ENCODE measurements at places on chromosomes 13 and 19.

GRCh38 chr13:94859278-94859691 lies 146.9 kb upstream of the SOX21 start:
- peak; percentile 64 for DNase-seq

GRCh38 chr13:69999875-70000274 lies 107.8 kb upstream of the ATXN8OS start:
- DNase-seq = no peak

DNA sequence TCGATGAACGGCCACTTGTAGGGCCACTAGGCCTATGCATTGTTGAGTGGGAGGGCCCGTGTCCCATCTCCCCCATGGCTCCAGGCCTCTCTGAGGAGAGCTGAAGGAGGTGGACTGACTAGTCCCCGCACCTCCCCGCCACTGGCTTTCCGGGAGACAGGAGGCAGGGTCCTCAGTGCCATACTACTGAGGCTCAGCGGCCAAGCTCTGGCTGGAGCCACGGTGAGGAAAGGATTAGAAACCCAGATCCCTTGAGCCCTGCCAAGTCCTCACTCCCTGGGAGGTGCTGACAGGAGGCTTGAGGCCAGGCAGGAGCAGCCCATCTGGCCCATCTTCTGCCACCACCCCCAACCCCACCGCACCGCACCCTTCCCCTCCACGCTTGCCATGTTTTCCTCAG lies 29.0 kb downstream of the CCDC8 start:
- no peak for DNase-seq

GRCh38 chr13:74444864-74445479 lies 310.8 kb upstream of the KLF12 start:
- DNase-seq = peak; percentile 18

DNA sequence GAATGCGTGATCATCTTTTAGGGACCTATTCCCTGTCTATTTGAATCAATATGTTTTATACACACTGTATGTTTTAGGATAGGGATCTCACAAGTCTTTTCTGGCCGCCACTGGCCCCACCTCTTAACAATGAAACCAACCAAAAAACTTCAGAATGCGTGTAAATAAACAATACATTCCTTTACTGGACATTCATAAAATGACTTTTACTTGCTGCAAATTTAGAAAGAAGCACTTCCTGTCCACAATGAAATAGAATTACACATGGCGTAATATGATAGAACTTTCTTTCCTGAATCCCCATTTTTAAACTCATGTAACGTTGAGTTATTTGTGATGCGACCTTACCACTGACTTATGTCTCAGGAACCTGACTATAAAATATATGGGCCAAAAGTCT lies 233.6 kb downstream of the SLITRK6 start:
- DNase-seq = no peak

DNA sequence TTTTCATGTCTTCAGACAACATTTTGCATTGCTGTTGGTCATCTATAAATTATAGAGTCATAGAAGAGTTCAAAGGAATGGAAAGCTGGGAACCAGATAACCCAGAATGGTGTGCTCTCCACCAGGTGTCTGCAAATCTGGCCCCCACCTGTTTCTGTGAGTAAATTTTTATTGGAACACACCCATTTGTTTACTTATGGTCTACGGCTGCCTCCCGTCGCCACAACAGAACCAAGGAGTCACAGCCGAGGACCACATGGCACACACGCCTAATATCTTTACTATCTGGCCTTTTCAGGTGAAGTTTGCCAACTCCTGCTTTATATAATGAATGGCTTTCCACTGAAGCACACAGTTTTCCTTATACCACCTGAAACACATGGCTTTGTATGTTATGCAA lies 58.2 kb downstream of the EFNB2 start:
- no peak for DNase-seq

All from fibroblast of the aortic adventitia (primary cell).